Upper lobe of right lung (tissue), 1 donor: ENCODE measurements at places on chromosomes 1 and 21.

GRCh38 chr1:39214998-39215873 lies 10.7 kb downstream of the MACF1 start:
- no peak for DNase-seq

DNA sequence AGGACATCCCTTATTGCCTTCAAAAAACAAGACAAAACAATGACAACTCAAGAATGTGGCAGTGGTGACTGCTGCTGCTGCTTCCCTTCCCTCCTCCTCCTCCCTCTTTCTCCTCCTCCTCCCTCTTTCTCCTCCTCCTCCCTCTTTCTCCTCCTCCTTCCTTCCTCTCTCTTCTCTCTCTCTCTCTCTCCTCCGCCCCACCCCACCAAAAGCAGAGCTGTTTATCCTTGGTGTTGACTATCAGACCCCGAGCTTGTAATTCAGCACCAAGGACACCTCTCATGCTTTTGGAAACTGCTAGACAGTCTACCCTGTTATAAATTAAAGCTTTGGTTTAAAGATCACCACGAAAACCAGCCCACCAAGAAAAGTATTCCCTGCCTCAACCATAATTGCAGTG lies 72.4 kb upstream of the IFNAR2 start:
- no peak for DNase-seq

DNA sequence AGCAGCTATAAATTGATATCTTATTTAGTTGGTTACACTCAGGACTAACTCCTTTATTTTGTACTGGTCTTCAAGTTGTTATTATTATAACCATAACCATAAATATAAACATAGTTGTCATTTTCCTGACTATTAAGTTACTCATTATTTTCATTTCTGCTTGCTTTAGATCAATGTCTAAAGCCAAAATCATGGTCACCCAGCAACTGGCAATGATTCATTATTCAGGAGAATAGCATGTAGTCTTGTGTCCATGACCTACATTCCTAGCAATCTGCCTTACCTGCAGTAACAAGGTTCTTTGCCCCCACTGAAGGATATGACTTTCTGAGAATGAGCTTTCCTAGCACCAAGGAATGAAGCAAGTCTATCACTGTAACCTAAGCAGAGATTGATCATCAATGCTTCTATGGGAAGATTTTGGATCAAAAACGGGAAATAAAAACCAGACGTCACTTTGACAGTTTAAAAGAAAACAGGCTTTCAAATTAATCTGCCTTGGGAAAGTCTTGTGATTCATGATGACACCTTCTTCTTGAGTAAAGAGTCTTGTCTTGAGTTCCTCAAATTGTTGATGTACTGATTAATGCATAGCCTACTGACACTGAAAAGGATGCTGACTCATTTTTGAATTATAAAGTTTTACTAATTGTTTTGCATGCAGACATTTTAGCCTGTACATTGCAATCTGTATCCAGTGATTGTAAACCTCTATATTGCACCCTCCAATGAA lies 203.3 kb upstream of the IVNS1ABP start:
- DNase-seq, result no peak

DNA sequence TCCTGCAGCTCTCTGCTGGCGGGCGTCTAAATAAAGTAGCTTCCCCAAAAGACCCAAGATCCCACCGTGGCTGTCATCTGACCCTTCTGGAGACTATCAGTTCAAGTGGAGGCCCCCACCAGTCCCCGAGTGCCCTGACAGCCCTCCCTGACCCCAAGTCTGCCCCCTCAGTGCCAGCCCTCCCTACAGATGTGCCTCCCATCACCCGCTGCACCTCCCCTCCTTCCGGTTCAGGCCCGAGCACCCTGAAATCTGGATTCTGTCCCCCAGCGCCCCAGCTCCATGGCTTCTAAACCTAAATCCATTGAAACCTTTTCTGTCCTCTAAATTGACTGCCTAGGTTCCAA lies 595 bp downstream of the IL10RB start:
- DNase-seq, result peak; percentile 75

DNA sequence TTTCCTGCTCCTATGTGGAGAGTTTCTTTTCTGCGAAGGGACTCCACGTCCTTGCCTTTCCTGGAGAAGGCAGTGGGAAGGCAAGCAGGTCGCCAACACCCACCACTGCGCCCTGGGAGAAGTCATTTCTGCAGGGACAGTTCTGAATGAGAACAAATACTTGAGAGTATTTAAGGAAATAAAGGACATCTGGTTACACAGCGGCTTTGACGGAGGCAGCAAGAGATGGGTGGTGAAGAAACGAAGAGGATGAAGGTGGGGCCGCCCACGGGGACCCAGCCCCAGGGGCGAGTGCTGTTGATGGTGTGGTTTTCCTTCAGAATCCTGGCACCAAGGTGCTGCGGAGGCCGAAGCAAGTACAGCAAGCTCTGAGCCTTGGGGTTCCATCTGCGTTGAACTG lies 75.5 kb downstream of the PSMG1 start:
- no peak for DNase-seq

- no peak for DNase-seq
These were observed 5.5 kb upstream of the TMEM51 start for GRCh38 chr1:15148004-15148403.

DNA sequence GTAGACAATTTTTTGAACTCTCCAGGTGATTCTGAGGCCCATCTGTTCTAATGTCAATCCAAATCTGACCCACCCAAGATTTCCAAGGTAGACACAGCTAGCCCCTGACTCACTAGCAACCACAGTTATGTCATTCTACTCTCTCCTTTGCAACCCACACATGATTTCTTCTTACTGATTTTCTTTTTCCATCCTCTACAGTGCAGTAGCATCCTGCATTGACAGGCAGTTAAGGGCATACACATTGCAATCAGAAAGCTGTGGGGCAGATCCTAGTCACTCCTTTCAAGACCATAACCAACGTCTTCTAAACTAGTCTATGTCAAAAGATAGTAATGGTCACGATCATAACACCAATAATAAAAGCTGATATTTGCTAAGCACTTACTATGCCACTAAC lies 54.2 kb downstream of the JAK1 start:
- DNase-seq, result no peak

DNA sequence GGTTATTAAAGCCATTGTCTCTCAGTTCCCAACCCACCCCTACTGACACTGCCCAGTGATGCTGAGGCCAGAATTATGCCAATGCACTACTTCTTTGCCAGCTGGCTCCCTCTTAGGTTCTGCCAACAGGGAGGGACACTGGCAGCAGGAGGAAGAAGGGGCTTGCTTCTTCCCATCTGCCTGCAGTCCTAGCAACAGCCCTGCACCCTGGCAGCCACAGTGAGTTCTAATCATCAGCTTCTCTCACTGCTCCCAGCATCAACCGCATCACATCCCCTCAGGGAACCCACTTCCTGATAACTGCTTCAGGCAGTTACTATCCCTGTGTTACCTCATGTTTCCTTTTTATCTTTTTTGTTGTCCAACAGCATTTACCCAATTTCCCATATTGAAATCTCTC lies 86.2 kb downstream of the UBR4 start:
- no peak for DNase-seq

DNA sequence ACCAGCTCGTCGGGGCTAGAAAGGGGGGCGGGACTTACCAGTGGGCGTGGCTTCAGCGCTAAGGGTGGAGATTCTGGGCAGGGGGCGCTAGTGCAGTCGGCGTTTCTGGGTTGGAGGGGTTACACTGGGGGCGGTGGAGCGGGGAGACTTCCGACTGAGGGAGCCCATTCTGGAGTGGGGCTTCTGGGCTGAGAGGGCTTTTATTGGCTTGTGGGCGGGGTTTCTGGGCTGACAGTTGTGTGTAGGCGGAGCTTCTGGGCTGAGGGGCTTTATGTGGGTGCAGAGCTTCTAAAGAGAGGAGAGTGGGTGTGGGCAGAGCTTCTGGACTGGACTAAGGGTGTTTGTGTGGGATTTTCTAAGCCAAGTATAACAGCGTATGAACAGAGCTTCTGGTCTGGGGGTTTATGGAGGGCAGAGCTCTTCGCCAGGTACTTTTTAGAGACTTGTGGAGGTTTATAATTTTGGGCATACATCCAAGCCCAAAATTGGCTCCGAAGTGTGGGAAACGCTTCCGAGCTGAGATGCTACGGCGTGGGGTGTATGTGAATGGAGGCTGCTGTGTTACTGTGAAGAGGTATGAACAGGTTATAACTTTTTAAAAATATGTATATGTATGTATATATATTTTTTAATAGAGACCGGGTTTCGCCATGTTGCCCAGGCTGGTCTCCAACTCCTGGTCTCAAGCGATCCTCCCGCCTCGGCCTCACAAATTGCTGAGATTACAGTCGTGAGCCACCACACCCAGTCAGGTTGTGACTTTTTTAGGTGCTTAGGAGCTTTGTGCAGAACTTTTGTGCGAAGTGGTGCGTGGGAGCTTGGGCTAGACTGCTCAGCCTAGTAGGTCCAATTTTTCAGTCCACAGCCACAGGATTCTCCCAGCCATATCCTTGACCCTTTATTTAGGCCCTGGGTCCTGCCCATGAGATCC lies 825 bp downstream of the TMEM39B start:
- peak; percentile 53 for DNase-seq

DNA sequence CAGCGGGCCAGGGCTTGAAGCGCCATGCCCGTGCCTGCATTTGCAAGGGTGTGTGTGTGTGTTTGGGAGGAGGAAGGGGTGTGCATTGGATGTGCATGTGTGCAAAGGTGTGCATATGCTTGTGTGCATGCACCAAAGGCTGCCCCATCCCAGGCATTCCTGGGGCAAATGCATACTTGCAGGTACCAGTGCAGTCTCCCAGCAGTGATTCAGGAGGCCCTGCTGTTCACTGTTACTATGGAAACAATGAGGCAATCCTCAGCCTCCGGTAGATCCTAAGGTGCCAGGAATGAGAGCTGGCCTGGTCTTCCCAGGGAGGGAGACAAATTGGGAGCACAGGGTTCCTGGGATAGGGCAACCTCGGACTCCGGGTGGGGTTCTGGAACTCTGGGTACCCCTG lies 7.5 kb upstream of the FNDC5 start:
- no peak for DNase-seq

DNA sequence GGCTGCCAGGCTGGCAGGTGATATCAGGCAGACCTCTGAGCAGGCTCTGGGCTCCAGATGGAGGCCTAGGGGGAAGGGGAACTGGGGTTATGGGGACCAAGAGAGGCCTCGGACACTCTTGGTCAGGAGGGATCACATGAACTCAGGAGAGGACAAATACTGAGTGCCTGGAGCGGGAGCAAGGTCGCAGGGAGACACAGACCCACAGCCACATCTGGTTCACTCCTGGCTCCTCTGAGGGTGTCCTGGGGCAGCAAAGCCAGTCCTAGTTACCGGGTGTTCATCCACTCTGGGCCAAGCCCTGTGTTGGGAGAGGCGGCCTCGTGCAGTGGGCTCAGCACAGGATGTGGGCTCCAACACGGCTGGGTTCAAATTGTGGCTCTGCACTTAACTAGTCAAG lies 239.0 kb downstream of the PTPRU start:
- DNase-seq, result no peak

DNA sequence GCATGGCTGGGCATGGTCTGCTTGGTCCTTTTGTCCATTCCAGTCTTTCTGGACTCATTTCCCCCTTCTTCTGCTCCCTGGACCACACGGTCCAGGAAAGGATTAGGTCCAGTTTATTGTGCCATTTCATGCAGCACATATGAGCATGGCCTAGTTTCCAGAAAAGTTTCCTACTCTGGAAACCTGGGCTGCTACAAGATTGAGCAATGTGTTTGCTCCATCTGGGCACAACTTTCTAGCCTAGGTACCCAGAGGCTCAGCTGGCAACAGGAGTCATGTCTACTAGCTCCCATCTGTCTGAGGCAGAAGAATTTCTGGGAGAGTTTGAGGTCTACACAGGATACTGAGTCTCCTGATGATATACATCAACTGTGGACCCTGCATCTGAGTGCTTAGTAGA lies 14.8 kb downstream of the FMOD start:
- no peak for DNase-seq

GRCh38 chr1:22457345-22457744 lies 5.7 kb downstream of the ZBTB40 start:
- no peak for DNase-seq

- DNase-seq, result no peak
These were observed 21.3 kb downstream of the HMGCS2 start for GRCh38 chr1:119747451-119747850.

DNA sequence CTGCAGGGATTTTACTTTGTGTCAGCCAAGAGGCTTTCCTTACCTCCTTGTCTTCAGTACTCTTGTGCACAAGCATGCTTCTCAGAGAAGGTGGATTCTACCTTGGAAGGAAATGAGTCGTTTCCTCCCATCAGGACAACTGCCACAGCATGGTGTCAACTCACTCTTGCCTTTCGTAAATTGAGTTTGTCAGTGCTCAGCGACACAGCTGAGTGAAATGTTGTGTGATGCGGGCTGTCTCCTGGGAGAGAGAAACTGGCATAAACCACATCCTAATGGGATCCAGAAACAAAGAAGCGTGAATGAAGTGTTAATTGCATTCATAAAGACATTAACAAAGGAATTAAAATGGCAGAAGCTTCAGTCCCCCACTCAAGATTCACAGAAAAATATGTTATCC lies 51.5 kb upstream of the SLC22A15 start:
- DNase-seq, result no peak

- peak; percentile 88 for DNase-seq
These were observed 45.7 kb upstream of the PRDX6 start for GRCh38 chr1:173431304-173432045.

- no peak for DNase-seq
These were observed 954 bp downstream of the MARK1 start for GRCh38 chr1:220528679-220529501.

- DNase-seq, result no peak
These were observed 359.3 kb downstream of the ADGRL2 start for GRCh38 chr1:82160036-82160435.
